ENCODE measurements at places on chromosomes 4 and X. TPM values are rescaled to one million over a fixed set of nuclear protein-coding genes. Genes with fewer than 3 reads are reported as not detected.

Gene ZFX
- total RNA-seq: 66.4 TPM

Gene CHIC2
- total RNA-seq: 74.3 TPM

Gene SHISA3
- not detected for total RNA-seq

Gene SPANXN4
- total RNA-seq: not detected

Gene DCHS2
- total RNA-seq: under 0.01 TPM

DNA sequence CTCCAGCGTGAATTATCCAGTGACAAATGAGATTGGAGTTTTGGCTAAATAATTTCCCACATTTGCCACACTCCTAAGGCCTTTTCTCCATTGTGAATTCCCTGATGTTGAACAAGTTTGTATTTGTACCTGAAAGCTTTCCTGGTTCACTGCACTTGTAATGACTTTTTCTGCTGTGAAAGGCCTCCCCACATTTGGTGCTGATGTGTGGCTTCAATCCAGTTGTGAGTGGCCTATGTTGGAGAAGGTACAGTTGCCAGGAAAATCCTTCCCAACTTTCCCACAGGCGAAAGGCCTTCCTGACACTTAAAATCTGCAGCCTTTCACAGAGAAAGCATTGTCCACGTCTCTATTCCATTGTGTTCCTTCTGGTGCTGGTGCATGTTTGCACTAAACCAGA lies 17.3 kb upstream of the HPGD start:
- DNase-seq: no peak

GRCh38 chr4:107857741-107858140 lies 33.0 kb downstream of the SGMS2 start:
- DNase-seq: no peak

GRCh38 chr4:68288393-68288740 lies 42.9 kb upstream of the TMPRSS11B start:
- DNase-seq: no peak

GRCh38 chrX:2693113-2694002 lies 2.3 kb downstream of the CD99 start:
- no peak for DNase-seq

DNA sequence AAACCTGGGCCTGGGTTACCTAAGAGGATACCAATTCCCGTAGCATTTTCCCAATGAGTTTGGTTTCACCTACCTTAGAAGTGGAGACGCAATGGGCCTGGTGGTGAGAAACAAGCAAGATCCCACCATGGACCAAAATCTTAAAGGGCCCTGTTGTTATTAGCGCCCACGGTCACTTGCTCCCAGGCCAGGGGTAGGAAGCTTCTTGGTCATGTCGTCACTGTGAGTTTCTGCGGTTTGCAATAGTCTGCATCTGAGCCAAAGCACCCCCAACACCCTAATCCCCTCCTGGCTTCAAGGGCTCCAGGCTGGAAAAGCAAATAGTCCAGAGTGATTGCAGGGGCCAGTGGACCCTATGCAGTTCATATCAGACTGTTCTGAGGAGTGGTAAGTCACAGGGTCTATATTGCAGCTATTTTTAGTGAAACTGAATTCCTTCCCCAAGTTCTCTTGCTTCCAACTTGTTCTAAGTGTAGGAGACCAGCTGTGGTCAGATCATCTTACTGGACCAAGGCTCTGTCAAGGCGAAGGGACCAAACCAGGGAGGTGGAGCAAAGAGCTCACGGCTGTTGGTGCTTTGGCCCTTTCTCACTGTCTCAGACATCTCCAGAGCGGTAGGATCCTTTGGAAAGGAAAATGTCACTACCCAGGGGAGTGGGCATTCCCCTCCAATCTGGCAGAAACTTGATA lies 307.9 kb upstream of the F9 start:
- no peak for DNase-seq

- no peak for DNase-seq
These were observed 36.2 kb downstream of the CD40LG start for GRCh38 chrX:136684120-136684519.

- DNase-seq: peak; percentile 25
These were observed 20.1 kb upstream of the SMIM14 start for GRCh38 chr4:39658756-39659155.

- no peak for DNase-seq
These were observed 6.3 kb downstream of the PSAPL1 start for GRCh38 chr4:7428261-7429068.

GRCh38 chr4:16224264-16225166 lies 1.8 kb downstream of the TAPT1 start:
- no peak for DNase-seq

- no peak for DNase-seq
These were observed 1310.8 kb upstream of the AGA start for GRCh38 chr4:178752954-178753525.

GRCh38 chrX:17443556-17443955 lies 68.6 kb downstream of the NHS start:
- no peak for DNase-seq

DNA sequence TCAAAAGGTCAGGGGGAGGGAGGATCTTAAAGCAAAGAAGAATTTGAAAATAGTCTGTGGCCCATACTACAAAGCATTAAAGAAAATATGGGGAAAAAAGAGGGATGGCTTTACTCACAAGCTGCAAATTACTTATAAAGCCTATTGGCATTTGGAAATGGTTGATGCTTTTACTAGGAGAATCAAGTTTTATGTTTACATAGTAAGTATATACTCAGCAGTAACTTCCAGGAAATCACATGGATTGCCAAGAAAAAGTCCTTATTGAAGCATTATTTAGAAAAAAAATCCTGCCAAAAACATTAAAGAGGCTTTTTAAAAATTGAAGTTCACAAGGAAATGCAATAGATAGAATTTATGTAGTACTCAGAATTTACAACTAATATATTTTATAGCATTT lies 8.4 kb upstream of the SH3RF1 start:
- no peak for DNase-seq

DNA sequence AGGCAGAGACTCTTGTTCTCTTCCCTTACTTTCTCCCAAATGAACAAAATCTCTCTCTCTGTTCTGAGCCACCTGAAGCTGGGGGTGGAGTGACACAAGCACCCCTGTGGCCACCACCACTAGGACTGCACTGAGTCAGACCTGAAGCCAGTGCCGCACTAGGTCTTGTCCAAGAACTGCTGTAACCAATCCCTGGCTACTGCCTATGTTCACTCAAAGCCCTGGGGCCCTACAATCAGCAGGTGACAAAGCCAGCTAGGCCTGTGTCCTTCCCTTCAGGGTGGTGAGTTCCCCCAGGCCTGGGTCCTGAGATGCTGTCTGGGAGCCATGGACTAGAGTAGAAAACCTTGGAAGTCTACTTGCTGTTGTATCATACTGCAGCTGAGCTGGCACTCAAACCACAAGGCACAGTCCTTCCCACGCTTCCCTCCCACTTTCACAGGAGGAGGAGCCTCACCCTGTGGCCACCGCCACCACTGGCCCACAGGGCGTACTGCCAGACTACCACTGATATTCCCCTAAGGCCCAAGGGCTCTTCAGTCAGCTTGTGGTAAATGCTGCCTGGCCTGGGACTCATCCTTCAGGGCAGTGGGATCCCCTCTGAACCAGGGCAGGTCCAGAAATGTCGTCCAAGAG lies 119.1 kb downstream of the RTL9 start:
- DNase-seq: no peak

DNA sequence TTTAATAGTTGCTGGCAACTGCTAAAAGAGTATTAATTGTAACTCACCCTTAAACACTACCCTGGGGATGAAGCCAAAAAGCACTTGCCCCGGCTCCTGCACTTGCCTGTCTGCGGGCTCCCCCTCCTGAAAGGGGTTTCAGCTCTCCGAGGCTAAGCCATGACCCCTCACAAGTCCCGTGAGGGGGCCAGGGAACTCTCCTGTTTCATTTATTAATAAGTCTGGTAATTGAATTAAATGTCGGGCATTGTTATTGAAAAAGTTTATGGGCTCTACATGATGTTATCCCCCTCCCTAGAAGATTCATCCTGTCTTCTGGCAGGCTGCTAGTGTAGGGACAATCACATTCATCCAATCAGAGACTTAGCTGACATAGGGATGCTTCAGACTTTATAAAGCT lies 23.3 kb downstream of the GSPT2 start:
- no peak for DNase-seq

- DNase-seq: peak; percentile 28
These were observed 100.5 kb upstream of the TBC1D9 start for GRCh38 chr4:140856621-140857062.

DNA sequence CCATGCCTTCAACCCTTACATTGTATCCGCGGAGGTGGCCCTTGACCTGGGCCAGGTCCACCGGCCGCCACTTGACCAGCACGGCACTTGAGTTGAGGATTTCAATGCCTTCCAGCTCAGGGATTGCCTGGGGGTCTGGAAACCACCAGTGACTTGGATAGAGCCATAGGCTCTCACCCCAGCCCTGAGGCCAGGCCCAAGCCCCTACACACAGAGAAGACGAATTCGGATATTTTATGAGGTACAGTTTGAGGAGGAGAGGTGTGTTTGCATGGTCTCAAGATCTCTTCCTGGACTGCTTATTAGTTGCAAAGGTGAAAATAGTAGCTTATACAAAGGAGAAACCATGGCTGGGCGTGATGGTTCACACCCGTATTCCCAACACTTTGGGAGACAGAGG lies 20.3 kb downstream of the L1CAM start:
- DNase-seq: no peak

DNA sequence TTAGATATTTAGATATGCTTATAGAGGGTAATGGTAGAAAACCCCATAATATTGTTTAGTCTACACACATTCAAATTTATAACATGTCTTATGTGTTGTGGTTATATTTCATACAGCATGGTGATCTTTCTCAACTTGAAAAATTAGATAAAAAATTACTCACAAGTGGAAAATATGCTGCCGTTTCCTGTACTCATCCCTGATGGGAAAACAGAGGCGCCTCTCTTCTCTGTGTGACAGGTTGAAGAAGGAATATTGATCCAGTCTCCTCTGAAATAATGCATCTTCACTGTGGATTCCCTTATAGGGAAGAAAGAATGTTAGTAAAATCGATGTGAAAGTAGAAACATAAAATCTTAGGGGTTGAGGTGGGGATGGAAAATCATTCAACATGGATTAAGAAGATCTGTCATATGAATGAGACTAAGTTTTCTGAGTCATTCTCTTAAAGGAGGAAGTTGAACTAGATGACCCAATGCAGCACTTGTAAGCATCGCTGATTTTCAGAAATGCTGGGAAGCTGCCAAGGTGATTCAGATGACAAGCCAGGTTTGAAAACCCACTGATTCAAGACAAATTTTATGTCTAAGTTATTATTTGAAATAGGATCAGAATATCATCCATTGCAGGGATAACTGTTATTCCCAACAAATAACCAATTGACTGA lies 70.7 kb downstream of the ANKRD50 start:
- peak; percentile 46 for DNase-seq

DNA sequence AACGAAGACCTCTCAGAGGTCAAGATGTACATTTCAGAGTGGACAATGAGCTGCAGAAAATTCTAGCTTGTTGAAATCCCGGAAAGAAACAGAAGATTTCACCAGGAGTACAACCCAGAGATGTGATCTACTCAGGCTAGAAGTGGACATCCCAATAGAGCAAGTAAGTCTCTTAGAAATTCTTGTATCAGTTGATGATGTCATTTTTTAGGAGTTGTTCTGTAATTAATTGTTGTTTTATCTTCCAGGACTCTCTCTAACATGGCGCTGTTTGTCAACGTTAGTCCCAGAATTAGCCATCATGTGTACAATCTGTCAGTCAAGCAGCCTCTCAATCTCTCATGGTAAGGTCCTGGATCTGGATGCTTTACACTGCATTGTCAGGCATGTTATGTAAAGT lies 174.4 kb downstream of the GRIA3 start:
- DNase-seq: no peak

DNA sequence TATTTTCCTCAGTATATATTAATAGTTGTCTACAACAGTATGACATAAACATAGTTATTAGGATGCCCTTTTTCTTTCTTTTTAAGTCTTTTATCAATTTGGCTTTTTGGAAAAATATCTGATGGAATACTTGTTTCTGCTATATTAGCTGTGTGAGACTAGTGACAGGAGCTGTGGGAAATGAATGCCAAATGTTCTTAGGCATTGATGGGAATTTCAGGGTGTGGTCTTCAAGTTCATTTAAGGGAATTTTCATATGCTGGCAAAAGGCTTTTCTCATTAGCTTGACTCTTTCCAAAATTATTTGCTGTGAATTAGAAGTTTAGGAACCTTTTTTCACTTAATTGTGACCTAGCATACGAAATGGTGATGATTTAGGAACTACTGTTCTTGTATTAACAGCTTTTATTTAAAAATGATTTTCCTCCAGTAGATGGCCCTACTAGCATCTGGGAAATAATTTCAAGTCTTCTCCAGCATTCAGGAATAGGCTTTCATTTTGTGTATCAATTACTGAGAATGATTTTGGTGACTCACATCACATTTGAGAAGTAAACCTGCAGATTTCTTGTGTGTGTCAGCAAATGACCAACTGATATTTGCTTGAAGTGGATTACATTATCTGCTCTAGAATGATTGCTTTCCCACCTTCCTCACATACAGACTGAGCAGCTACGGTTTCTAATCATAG lies 70.9 kb downstream of the HTT start:
- DNase-seq: peak; percentile 22

DNA sequence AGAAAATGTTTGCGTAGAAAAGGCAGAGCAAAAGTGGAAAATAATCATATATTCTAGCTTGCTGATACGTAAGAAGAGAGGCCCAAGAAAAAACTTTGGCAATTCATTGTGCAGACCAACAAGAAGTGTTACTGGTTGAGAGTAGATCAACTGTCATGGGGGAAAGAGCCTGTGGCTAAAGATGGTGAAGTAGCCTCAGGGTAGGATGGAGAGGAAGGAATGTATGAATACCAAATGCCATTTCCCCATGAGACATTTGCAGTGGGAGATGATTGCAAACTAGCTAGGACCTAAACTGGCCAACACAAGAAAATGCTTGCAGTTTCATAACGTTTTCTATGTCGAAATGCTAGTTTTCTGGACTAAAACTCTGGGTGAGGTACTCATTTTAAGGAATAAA lies 47.7 kb upstream of the ADGRL3 start:
- DNase-seq: no peak

DNA sequence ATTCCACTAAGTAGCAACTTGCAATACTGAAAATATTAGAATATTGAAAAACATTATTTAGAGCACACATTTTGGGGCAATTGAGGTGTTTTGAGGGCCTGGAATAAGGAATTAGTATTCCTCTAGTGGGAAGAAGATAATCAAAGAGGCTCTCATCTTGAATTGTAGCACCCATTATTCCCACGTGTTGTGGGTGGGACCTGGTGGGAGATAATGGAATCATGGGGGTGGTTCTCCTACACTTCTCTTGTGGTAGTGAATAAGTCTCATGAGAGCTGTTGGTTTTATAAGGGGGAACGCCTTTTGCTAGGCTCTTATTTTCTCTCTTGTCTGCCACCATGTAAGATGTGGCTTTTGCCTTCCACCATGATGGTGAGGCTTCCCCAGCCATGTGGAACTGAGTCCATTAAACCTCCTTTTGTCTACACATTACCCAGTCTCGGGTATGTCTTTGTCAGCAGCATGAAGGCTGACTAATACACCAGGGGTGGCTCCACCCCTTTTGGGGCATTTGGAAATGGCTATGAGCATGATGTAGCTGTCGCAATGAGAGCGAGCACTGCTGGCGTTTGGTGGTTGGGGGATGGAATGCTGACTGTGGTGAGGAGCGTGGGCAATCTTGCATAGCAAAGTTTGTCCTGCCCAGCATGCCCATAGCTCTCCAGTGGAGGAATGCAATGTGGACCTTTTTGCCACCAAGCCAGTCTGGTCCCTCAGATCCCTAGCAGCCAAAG lies 308.2 kb downstream of the FRMPD4 start:
- DNase-seq: peak; percentile 58

- peak; percentile 76 for DNase-seq
These were observed 8.3 kb upstream of the ASB5 start for GRCh38 chr4:176277162-176277904.
